ENCODE measurements at places on chromosomes 7 and 10.

DNA sequence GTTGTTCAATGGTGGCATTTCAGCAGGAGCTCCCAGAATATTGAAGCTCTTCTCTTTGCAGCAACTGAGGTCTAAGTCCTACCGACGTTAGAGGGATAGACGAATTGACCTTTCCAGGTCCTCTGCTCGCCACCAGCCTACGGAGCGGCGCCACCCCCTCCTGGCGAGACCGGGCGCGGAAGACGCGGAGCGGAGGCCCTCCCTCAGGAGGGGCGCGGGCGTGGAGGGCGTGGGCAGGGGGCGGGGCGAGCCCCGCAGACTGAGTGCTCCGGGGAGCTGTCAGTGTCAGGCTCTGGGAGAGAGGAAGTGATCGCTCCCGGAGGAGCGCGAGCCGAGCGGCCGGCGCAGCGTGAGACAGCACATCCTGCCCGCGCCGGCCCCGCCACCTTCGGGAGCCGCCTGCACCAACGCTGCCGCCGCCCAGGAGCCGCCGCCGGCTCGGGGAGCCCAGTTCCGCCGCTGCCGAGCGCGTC is at the start of gene DYNC1I1:
DYNC1I1 (plus strand) TSS at position 257 of the 473 bp plus-strand sequence. CDS start 32,176 bp downstream, outside the sequence.
- DNase-seq: no peak

GRCh38 chr10:4254101-4254994 is 469.3 kb upstream of the KLF6 start:
- DNase-seq: no peak

DNA sequence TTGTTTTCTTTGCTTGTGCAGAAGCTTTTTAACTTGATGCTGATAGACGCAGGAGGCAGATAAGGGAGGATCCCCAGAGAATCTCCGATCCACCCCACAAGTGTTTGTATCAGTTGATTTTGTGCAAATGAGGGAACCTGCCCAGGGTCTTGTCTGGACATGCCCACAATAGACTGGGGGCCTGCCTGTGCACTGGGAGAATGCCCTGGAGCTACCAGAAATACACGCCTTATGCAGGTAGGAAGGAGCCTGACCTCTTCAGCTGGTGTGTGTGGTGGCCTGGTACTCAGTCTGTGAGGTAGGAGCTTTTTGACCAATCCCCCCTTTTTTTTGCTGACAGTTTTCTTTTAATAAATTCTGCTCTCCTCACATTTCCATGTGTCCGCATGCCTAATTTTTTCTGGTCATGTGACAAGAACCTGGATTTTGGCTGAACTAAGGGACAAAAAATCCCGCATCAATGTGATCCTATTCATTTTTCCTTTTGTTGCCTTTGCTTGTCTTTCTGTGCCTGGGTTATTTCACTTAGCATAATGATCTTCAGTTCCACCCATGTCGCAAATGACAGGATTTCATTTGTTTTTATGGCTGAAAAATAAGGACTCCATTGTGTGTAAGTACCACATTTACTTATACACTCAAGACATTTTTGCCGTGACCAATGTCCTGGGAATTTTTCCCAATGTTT is 430.6 kb upstream of the NRG3 start:
- DNase-seq: no peak

GRCh38 chr10:71246591-71247413 is 34.4 kb downstream of the UNC5B start:
- DNase-seq: no peak

GRCh38 chr7:78768859-78769258 is 684.6 kb downstream of the MAGI2 start:
- no peak for DNase-seq

Measured in hematopoietic multipotent progenitor cell treated with erythropoietin and hydrocortisone succinate and interleukin-3 and kit ligand, for 17 days (in vitro differentiated cells).